ENCODE measurements at places on chromosomes 3 and 15. TPM values are rescaled to one million over a fixed set of nuclear protein-coding genes. Genes with fewer than 3 reads are reported as not detected.
A peak's percentile ranks its signal among the peaks of the same experiment; 100 is the strongest.

- no peaks in the 10 kb centered on the region for H3K36me3 ChIP-seq
- H3K27me3 ChIP-seq, result no peaks in the 10 kb centered on the region
- H3K27ac ChIP-seq, result peak overlapping the region; percentile 28
- H3K4me3 ChIP-seq, result no peak overlapping the region
- peaks cover 8% of the 10 kb centered on the region for H3K4me1 ChIP-seq
Measured at GRCh38 chr15:31004220-31004733, 12.8 kb upstream of the MTMR10 start.

DNA sequence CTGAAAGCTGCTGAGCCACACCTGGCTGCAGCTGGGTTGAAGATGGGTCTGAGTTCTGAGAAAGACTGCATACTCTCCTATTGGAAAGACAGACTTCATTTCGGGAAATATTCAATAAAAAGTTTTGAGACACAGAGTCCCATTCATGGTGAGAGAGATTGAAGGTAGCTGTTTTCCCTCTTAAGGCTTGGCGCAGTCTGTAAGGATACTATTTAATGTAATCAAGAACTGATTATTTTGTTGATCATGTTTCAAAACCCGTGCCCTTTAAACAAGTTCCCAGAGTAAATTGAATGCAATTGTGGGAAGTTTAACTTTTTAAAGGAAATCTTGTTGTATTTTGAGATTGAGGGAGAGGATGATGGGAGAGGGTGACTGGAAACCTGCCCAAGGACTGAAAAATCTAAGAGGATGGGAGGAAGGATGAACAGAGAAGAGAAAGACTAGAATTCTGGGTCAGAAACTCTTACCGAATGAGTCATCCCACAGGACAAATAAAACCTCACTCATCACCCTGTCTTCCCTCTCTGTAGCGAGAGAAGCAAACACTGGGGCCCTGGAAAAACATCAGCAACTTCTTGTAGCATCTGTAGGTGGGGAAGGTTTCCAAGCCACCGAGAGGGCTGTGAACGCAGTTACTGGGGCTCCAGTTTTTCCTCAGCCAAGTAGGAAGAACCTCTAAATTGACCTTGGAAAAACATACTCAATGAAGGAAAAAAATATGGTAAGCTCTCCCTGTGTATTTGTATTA is 193.2 kb upstream of the TPRG1 start:
- H3K36me3 ChIP-seq, result no peaks in the 10 kb centered on the region
- H3K4me1 ChIP-seq, result peaks cover 2% of the 10 kb centered on the region
- H3K4me3 ChIP-seq, result no peak overlapping the region
- no peaks in the 10 kb centered on the region for H3K27me3 ChIP-seq
- no peak for DNase-seq
- no peak overlapping the region for H3K27ac ChIP-seq

DNA sequence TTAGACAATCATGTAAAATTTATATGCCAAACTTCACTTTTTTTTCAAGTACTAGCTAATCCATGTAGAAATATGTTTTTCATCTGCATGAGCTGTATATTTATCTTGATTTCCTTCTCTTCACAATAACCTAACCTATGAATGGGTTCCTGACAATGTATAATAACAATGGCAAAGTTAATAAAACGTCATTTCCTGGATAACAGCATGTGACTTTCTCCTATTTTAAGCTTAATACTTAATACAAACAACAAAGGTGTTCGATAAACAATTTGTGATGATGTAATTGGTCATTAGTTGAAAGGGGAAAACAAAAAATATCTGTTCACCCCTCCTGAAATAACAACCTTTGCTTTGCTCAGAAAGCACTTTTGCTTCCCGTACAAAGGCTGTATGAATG is 20.4 kb downstream of the CD200 start:
- peaks cover 14% of the 10 kb centered on the region for H3K36me3 ChIP-seq
- no peak overlapping the region for H3K27ac ChIP-seq
- H3K4me3 ChIP-seq, result peak overlapping the region; percentile 44
- H3K27me3 ChIP-seq, result no peaks in the 10 kb centered on the region

DNA sequence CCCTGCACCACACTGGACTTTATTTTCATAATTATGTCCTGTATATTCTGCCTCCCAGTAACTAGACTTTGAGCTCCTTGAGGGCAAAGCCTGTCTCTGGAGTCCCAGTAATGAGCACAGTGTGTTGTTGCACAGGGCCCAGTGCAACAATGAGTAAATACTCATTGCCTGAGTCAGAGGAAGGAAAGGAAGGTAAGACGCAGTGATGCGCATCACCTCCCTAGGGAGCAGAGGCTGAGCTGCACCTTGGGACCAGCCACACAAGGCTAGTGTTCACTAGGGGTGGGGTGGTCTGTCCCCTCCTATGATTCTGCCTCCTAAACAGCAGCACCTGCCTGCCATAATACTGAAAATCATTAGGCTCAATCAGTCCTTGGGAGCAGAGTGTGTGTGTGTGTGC is 86.6 kb upstream of the ADAMTSL3 start:
- no peak overlapping the region for H3K27ac ChIP-seq
- DNase-seq, result no peak
- H3K27me3 ChIP-seq, result peaks cover 2% of the 10 kb centered on the region
- no peaks in the 10 kb centered on the region for H3K36me3 ChIP-seq
- no peak overlapping the region for H3K4me3 ChIP-seq

The KLF15 gene
- 0.67 TPM for total RNA-seq

The C3orf49 gene
- total RNA-seq, result not detected

The TUBGCP4 gene
- 14.6 TPM for total RNA-seq

The NOX5 gene
- not detected for total RNA-seq
